KBM-7 (cell line): ENCODE measurements at places on chromosomes 16 and 17.

GRCh38 chr17:609232-609810 lies 105.3 kb downstream of the VPS53 start:
- DNase-seq: no peak

- DNase-seq: no peak
These were observed 16.5 kb downstream of the TSPOAP1 start for GRCh38 chr17:58312021-58312630.

GRCh38 chr16:79519448-79519847 lies 81.1 kb downstream of the MAF start:
- peak; percentile 26 for DNase-seq

GRCh38 chr16:49236216-49236615 lies 45.4 kb downstream of the CBLN1 start:
- DNase-seq: no peak

GRCh38 chr16:74585846-74586443 lies 21.0 kb downstream of the GLG1 start:
- DNase-seq: no peak

- DNase-seq: peak; percentile 80
These were observed 43.2 kb upstream of the MRPS23 start for GRCh38 chr17:57892820-57893595.

GRCh38 chr17:1542316-1542715 lies 20.3 kb downstream of the PITPNA start:
- no peak for DNase-seq

DNA sequence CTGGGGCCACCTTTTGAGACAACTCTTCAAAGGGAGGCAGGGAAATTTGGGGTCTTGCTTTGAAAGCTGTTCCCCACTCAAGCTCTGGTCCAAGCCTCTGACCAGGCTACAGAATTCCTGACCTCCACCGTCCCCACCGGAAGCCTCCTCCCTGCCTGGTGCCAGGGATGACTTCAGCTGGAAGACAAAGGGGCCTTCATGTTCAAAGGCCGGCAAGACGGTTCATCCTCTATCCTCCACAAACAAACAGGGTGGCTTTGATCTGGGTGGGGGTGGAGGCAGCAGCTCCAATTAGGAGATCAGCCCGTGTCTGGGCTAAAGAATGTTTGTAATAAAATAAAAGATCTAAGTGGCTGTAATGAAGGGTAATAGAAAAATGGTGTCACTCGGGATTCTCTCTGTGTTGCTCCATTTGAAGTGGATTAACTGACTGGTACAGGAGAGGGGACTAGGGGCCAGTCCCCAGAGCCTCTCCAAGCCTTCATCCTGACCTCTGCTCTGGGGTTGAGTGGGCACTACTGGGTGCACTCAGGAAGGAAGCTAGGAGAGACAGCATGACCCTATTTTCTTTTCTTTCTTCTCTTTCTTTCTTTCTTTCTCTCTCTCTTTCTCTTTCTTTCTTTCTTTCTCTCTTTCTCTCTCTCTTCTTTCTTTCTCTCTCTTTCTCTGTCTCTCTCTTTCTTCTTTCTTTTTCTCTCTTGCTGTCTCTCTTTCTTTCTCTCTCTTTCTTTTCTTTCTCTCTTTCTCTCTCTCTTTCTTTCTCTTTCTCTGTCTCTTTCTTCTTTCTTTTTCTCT lies 27.5 kb upstream of the NKD1 start:
- no peak for DNase-seq

GRCh38 chr17:39200070-39200879 lies at the start of gene RPL19:
TSS of gene RPL19 (plus strand) at chr17:39200283. CDS start at chr17:39200345, 62 bp downstream.
- no peak for DNase-seq

GRCh38 chr17:57902800-57903759 lies 52.1 kb downstream of the CUEDC1 start:
- peak; percentile 72 for DNase-seq

- DNase-seq: no peak
These were observed 2.1 kb upstream of the ATP2C2 start for GRCh38 chr16:84366208-84366607.

- DNase-seq: no peak
These were observed 12.2 kb downstream of the DEXI start for GRCh38 chr16:10929853-10930754.

DNA sequence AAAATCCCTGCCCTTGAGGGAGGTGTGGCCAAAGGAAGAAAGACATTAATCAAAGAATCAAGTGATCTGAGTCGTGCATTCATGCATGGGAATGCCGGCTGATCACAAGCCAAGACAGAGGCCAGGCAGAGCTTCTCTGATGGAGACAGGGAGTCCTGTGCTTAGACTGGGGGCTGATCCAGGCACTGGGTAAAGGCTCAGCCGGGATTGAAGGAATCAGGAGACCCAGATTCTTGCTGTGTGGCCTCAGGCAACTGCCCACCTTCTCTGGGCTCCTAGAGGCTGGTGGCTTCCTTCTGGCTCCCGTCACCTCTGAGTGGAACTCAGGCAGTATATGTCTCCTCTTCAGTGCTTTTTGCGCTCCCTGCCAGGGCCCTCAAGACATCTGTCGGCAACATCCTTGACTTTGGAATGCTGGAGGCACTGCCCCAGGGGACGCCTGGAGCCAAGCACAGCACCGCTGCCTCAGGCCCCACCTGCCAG lies 17.7 kb downstream of the RAI1 start:
- DNase-seq: no peak

DNA sequence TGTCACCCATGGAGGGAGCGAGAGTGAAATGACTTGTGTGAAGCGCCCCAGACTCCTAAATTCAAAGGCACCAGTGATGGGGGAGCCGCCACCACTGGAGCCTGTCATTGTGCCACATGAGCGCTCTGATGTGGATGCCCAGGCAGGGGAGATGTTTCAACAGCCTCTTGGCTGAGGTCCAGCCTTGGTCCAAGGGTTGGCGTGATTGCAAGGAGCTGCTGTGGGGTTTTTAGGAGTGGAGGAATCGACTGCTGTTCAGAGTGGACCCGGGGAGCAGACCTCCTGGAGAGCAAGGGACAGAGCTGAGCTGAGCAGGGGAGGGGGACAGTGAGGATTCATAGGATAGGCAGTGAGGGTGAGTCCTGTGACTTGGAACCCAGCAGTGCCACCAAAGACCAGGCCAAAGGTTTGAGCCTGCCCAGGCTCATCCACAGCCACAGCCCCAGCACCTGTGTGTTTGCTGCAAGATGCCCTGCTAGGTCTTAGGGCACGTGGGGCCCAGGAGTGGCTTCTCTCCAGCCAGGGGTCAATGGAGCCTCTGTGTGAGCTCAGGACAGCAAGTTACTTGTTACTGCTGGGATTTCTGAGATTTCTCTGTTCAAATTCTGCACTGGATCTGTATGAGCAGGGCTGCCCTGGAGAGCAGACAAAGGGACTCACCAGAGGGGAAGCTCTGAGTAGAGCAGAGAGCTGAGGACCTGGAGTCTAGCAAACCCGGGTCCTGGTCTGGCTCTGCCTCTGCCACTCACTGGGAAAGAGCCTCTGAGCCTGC lies 20.3 kb downstream of the RHBDL3 start:
- DNase-seq: no peak

- no peak for DNase-seq
These were observed 195.4 kb downstream of the C16orf95 start for GRCh38 chr16:87121816-87122215.

DNA sequence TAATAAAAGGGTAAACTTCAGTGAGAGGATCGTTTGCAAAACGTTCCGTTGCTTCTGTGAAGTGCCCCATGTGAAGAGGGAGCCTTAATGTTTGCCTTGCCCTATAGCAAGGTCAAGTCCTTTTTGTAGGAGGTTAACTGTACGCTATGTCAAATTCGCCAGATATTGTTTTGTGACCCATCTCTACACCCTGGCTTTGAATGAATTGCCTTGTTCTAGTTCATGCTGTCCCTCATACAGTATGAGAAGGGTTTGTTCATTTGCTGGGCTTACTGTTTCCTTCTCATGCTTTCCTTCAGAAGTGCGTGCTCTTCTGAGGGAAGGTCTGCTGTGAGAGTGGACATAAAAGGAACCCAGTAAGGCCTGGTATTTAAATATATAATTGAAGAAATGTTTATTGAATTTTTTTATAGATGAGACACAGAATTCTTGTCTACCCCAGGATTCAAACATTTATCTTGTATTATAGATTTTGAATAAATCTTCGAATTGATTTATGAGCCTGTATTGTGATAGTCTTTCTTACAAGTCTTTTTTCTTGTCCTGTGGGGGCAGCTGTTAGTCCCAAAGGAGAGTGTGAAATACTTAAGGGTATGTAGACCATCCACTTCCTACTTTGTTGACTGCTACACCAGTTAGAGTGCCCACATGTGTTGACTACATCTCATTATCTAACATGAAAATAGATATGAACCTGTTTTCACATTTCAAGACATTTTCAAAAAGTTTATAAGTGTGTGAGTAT lies 1.7 kb downstream of the MAP3K3 start:
- peak; percentile 24 for DNase-seq

GRCh38 chr17:75181110-75181509 lies 1.6 kb downstream of the SUMO2 start:
- DNase-seq: no peak

- no peak for DNase-seq
These were observed 25.6 kb upstream of the TAC4 start for GRCh38 chr17:49873466-49873865.

DNA sequence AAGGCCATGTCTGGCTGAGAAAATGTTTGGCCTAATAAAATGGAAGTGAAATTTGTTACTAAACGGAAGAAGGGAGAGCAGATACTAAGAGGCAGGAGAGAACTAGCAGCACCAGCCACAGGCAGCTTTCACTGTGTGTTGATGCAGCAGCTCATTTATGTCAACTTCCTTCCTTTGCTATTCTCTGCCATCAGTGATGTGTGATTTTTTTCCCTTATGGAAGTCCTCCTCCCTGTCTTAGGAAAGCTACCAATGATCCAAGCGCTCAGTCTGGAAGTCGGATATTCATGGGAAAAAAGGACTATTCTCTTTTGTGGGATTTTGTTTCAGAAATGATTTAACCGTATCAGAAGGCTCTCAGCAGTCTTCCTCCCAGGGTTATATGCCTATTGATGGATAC lies 1629.2 kb downstream of the CDH8 start:
- no peak for DNase-seq

GRCh38 chr17:57242148-57242547 lies 14.2 kb upstream of the MSI2 start:
- DNase-seq: peak; percentile 10

DNA sequence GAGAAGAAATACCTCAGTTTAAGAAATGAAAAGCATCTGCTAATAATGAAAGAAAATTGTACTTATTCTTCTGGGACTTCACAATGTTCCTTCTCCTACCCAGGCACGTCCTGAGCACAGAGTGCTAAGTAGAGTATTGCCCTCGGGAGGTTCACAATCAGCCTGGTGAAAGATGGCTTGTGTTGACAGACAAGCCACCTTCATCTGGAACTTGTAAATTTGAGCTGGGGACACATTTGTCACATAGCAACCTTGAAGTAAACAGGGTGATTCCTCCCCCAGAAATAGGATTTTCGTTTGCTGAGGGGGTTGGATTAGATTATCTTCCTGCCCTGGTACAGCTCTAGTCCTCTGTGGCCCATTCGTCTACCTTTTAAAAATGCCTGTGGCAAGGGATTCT lies 34.4 kb upstream of the MYH2 start:
- DNase-seq: no peak

DNA sequence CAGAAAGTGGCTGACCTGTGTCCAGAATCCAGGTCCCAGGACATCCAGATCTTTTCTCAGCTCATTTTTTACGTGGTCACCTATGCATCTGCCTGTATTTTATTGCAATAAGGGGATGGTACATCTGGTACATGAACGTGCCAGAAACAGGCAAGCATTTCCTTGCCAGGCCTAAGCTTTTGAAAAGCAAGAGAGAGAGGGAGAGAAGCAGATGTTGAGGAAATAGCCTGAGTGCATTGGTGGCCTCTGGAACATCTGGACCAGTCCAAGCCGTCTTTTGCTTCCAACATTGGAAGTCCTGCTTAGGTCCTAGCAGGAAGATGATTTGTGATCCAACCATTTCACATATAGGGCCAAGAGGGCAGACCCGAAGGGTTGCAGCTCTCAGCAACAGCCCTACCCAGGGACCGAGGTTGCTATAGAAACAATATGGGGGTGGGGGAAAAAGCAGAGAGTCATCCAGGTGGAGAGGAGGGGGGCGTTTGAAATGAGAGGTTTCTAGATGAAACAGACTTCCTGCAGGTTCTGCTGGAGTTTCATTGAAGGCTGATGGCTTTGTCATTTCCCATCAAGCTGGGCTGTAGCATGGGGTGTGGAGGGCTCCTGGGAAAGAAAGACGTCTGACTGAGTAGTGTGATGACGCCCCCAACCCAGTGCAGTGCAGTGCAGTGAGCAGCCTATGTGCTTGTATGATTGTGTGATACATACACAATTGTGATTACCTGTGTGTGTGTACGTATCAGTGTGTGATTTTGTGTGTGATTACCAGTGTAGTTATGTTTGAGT lies 61.6 kb downstream of the SHISA6 start:
- no peak for DNase-seq
